Activated CD8-positive, alpha-beta memory T cell treated with anti-CD3 and anti-CD28 coated beads for 1 hour (primary cell): ENCODE measurements at places on chromosomes 5 and 9.

- no peak for DNase-seq
Measured at GRCh38 chr5:101877451-101877850, 418.6 kb downstream of the SLCO4C1 start.

DNA sequence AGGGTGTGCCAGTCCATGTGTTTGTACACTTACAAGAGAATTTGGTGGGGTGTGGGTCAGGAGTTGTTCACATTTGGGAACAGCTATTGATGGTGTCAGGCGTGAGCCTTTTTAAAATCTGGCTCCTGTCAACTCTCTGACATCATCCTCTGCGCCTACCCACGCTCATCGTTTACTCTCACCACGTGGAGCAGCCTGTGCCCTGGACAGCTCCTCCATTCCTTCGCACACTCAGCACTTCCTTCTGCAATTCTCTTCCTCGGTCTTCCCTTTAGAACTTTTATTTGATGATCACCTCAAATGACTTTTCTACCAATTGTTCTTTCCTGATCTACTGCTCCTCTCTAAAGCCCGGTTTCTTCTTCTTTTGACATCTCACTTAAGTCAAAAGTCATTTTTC is 42.1 kb upstream of the GNAQ start:
- DNase-seq, result no peak

GRCh38 chr9:92179286-92180001 is 64.2 kb upstream of the SPTLC1 start:
- DNase-seq, result no peak

DNA sequence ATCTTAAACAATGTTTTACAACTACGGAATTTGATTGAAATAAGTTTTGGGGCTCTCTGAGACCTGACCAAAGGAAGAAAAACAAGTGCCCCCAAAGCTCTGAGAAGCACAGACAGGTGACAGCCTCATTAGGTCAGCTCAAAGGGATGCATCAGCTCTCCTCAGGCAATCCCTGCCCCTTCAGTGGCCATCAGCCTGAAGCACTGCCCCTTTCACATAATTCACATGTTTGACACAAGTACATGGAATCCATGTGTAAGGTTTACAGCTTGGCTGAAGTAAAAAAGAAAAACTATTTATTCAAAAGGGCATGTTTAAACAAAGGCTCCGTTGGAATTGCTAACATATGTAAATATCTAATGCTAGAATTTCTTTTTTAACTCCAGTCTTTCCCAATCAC is 56.3 kb downstream of the TSSK1B start:
- no peak for DNase-seq

- DNase-seq, result no peak
Measured at GRCh38 chr5:58505971-58506640, 14.9 kb downstream of the GAPT start.

DNA sequence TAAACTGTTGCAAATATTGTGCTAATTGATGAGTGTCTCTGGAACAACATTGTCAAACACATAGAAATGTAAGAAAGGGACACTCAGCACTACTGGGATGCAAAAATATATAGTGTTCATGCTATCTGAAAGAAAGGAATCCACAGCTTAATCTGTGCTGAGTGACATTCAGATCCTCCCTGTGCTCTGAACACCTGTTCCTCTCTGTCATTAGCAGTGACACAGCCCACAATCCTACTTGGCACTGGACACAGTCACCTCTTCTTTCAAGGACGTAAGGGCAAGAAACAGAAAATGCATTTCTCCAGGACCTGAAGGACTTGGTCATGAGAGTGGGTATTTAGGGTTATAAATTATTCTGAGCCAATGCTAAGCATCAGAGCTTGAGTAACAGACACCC is 121.4 kb upstream of the SV2C start:
- no peak for DNase-seq

DNA sequence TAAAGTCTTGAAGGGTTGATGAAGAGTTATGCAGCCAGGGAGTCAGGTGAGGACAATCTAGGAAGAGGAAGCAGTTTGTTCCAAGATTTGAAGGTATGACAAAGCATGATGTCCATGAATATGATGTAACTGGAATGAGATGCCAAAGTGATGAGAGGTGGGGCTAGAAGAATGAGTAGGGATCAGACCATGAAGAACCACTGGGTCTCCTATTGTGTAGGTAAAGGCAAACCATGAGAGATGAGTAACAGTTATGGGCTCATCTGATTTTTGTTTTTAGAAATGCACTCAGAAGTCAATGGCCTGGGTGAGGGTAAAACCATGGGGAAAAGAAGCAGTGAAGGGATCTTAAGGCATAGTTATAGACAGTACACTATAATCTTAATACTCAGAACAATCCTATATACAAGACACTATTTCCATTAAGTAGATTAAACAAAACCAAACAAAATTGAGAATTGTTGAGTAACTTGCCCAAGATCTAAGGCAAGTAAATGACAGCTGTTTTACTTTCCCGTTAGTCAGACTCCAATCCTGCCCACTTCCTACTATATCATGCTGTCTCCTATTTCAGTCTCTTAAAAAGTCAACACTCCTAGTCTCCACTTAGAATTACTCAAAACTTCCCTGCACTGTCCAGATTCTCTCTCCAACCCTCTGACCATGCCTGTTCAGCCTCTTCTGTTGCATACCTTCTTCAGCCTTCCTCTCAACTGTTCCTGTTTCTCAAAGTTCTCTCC is 393.8 kb upstream of the MEF2C start:
- no peak for DNase-seq

- DNase-seq, result no peak
Measured at GRCh38 chr9:35757892-35758275, 3.8 kb upstream of the MSMP start.

DNA sequence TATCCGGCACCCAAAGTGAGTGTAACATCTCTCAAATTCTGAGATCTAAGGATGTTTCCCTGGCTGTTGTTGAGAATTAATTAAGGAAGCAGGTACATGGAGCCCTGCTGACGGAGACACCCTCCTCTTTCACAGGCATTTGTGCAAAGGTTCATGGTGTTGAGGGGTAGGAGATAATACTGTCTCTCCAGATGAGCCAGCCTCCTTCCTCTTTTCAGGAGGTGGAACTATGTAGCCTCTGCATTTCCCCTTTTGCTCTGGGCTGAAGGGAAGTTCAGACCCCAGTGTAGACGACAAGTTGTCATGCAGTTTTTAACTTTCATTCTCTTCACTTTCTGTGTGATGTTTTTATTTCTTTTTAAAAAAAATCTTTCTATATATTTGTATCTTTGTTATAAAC is 107.5 kb downstream of the GALNT10 start:
- no peak for DNase-seq

DNA sequence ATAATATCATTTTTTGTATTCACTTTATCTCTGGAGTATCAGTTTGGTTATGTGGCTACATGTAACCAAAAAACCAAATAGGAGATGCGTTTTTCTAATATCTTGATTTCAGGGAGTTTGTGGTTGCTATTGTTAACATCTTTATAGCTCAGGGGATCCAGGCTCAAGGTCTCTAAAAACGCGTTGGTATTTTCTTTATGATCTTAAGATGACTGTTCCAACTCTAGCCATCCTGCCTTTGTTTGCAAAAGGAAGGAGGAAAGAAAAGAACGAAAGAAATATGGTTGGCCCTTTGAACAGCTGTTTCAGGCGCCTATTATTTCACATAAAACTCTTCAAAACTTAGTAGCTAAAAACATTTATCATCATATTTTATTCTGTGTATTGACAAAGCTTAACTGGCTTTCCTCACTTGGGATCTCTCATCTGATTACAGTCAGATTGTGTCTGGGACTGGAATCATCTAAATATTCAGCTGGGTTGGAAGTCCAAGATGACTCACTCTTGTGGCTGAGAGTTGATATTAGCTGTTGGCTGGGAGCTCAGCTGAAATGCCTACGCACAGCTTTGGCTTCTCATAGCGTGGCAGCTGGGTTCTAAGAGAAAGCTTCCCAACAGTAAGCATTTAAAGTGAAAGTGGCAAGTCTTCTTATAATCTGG is 60.1 kb downstream of the FAM174A start:
- no peak for DNase-seq

- no peak for DNase-seq
Measured at GRCh38 chr5:170067574-170068170, 38.0 kb upstream of the FOXI1 start.
